ENCODE measurements at places on chromosomes 3 and 15. TPM values are rescaled to one million over a fixed set of nuclear protein-coding genes. Genes with fewer than 3 reads are reported as not detected.

The IMPG2 gene
- total RNA-seq = 0.34 TPM

The HGD gene
- not detected for total RNA-seq

The GP9 gene
- not detected for total RNA-seq

The CLEC3B gene
- total RNA-seq = 1,223 TPM

The FSIP1 gene
- total RNA-seq = 0.44 TPM

The MEIS2 gene
- 12.6 TPM for total RNA-seq

The MME gene
- 271 TPM for total RNA-seq

The BCL2A1 gene
- 9.3 TPM for total RNA-seq

The CFAP91 gene
- 0.57 TPM for total RNA-seq

The LDHAL6B gene
- not detected for total RNA-seq

The ARGFX gene
- not detected for total RNA-seq

The CLDN18 gene
- not detected for total RNA-seq

The REC114 gene
- total RNA-seq = not detected

The HDC gene
- not detected for total RNA-seq

The MYH15 gene
- not detected for total RNA-seq

The RASGRP1 gene
- total RNA-seq = 0.94 TPM

The KIF15 gene
- total RNA-seq = not detected

The PP2D1 gene
- total RNA-seq = not detected

The A4GNT gene
- not detected for total RNA-seq

The BTLA gene
- total RNA-seq = 1.5 TPM

The SLC35G2 gene
- 20.7 TPM for total RNA-seq

The GASK1A gene
- 5.7 TPM for total RNA-seq

The ESYT3 gene
- 0.17 TPM for total RNA-seq

The PTPRG gene
- 159 TPM for total RNA-seq

The LRRC31 gene
- not detected for total RNA-seq
